ENCODE measurements at places on chromosomes 13 and 19. TPM values are rescaled to one million over a fixed set of nuclear protein-coding genes. Genes with fewer than 3 reads are reported as not detected.

Gene RB1
- 26.7 TPM for total RNA-seq

Gene DHDH
- 1.1 TPM for total RNA-seq

Gene CALR3
- not detected for total RNA-seq

Gene ZNF471
- total RNA-seq, result 3.5 TPM

Gene TINCR
- 0.59 TPM for total RNA-seq

Gene FFAR3
- not detected for total RNA-seq

Gene LINGO3
- 0.27 TPM for total RNA-seq

Gene KCNRG
- 4.7 TPM for total RNA-seq

Gene ZNF681
- total RNA-seq, result 6.6 TPM

Gene GSX1
- not detected for total RNA-seq

Gene TMEM143
- 5.4 TPM for total RNA-seq

Gene MARK4
- 21.2 TPM for total RNA-seq

Gene CEBPA
- total RNA-seq, result 2.3 TPM

Gene PSG4
- total RNA-seq, result 0.21 TPM

Gene MTUS2
- total RNA-seq, result 1.1 TPM

Gene CYP2F1
- 2.8 TPM for total RNA-seq

Gene LILRB2
- total RNA-seq, result 0.19 TPM

Gene LGALS4
- 0.50 TPM for total RNA-seq

Gene S1PR4
- total RNA-seq, result 1.3 TPM

Gene ZSWIM9
- 2.5 TPM for total RNA-seq

Gene LMTK3
- 13.0 TPM for total RNA-seq

Measured in motor neuron (in vitro differentiated cells).